ENCODE measurements at places on chromosomes 11 and 22.

- DNase-seq = no peak
Measured at GRCh38 chr11:12294613-12295012, 82.8 kb upstream of the PARVA start.

GRCh38 chr11:68508425-68508824 is 47.9 kb downstream of the PPP6R3 start:
- no peak for DNase-seq

DNA sequence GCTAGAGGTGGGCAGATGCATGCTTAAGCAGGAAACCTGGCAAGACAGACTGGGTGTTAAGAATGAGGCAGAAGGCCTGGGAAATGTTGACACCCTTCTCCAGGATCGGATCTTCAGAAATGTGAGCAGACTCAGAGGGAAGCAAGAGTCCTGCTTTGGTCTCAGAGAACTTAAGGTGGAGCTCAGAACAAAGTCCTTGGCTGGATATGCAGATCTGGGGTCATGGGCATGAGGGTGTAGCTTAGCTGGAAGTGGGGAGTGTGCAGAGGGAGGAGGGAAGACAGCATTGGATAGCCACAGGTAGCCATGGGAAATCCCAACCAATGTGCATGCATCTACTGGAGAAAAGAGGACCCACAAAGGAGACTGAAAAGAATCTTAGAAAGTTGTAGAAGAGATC is 58.6 kb upstream of the CDON start:
- DNase-seq = no peak

DNA sequence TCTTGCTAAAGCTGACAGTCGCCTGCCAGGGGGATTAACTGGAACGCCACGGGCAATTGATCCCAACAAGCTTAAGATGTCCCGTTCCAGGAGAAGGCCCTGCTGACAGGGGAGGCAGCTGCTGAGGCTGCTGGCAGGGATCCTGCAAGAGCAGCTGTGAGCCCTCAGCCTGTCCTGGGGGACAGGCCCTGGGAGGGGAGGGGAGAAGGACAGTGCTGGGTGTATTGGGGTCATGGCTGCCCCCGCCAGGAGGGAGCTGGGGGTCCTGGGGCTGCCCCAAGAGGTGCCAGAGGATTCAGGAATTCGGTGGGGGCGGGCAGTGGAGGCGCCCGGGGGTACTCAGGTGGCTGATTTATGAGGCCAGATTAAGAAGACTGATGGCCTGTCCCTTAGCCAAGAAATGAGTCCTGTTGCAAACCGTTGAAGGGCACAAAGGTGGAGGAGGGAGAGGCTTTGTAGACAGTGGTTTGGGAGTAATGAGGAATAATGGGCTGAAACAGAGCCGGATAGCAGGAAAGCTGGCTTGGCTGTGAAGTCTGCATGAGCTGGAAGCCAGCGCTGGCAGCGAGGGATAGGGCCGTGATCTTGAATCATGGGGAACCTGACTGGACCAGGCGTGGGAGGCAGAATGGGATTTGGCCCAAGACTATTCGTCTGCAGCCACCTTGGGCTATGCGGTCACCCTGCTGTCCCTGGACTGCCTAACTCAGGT is 133.5 kb downstream of the CACNA1I start:
- DNase-seq = no peak

DNA sequence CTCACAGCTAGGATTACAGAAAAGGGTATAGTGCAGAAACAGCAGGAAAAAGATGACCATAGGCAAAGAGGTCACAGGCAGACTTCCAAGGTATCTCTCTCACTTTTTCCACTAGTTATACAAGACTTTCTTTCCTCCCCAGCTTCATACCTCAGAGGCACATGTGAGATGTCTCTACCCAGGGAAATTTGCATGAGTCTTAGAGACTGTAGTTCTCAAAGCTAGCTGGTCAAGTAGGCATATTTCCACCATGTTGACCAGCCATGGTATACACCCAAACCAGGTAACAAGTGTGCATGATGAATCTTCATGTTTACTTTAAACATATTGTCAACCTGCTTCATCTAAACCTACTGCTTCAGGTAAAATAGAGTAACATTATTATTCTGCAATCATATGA is 27.9 kb downstream of the PRMT3 start:
- DNase-seq = no peak

DNA sequence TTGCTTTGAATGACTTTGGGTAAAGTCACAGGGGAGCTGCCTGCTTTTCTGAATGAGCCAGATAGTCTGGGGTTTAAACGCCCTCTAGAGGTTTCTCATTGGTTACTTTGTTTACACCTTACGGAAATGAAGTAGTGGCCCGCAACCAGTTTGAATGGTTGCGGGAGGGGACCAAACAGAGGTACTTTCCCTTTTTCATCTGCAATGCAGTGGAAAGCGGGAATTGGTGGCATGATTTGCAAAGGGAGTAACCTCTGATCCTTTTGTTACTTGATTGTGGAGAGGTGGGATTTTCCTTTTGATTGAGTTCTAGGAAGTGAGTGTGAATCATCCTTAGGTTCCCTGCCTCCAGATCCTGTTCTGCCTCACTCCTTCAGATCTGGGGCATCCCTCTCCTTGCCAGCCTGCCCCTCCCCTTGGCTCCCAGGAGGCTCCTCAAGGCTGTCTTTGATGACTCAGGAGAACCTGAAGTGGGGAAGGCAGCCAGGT is 15.9 kb upstream of the GLYATL1 start:
- DNase-seq = peak; percentile 77

Measured in urothelium cell line (cell line).